ENCODE measurements at places on chromosomes 12 and 14.

DNA sequence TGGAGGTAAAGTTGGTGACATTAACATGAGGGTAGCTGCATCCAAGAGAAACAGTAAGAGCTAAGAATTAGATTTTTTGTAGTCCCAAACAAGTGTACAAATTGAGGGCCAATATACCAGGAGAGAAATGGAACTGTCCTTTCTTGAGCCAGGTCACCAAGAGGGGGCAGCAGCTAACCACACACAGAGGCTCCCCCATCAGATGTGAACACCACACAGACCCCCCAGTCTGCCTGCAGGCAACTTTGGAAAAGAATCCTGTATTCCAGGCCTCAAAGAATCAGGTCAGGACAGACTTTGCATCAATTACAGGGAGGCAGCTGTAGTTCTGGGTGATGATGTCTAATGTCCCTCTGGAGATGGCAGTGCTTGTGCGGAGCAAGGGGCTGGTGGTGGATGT, 77.9 kb downstream of the SPTB start:
- DNase-seq: no peak

- peak; percentile 72 for DNase-seq
Measured at GRCh38 chr14:24339284-24340151, at the start of gene RIPK3. TSS of gene RIPK3 (minus strand) at chr14:24339991. CDS start at chr14:24339826, 165 bp downstream.

DNA sequence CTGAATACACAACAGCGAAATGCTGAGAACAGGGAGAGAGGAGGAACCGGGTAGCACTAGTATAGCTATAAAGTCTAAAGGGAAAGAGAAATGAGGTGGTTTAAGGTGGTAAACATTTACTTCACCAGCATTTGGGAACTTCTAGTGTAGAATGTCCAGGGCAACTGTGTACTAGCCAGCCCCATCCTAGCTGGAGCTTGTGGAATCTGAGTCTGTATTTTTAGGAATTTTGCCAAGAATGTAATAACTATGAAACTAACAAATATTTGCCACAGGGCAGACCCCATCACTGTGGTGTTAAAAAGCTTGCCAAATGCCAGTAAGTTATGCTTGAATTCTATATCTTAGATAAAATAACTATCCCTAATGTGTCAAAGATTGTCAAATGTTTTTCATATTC, 398.9 kb upstream of the MIS18BP1 start:
- DNase-seq: no peak

- DNase-seq: no peak
Measured at GRCh38 chr12:124915239-124916236, 1.1 kb upstream of the UBC start.

DNA sequence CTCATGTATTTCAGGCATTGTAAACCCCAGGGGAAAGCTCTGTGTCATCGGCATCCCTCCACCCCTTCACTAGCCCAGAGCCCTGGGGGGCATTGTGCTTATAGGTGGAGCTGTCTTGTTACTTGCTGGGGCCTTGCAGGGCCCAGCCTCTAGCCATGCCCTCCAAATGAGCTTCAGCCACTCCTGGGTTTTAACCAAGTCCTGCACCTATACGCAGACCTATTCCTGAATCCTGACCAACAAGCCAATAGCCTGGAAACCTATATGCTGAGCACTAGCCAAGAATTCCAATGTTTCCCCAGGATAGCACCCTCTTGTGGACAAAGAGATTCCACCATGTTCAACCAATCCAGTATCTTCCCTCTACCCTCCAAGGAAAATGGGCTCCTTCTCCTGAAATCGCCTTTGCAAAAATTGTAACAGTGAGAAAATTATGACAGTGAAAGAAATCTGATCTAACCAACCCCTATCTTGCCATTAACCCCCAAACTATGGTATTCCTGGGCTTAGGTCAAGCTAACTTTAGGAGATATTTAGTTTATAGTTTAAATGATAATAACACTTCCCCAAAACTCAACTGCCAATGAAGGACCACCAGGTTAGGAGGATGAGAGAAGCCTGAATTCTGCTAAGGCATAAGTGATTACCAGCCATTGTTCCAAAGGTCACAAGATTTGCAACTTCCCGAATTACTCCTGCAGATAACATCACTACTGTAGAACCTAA, 55.5 kb downstream of the TTC7B start:
- DNase-seq: no peak

- no peak for DNase-seq
Measured at GRCh38 chr12:14779834-14780233, 23.4 kb downstream of the WBP11 start.

DNA sequence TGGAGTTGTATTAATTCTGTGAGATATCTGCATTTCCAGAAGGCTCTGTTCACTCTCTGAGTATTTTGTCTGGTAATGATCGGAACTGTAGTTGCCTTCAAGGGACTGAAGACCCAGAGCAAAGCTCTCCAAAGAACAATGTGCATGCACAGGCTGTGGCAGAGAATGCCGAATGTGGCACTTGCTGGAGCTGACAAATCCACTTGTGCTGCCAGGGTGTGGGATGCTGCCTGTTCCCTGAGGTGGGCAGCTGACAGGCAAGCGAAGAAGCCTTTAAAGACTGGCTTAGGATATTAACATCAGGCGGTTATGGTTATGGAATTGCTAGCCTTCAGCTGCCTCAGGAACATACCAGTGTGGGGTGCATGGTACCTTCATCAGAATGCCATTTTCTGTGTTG, 419.9 kb upstream of the ATP2B1 start:
- DNase-seq: no peak

GRCh38 chr12:92602930-92603623, 99.7 kb upstream of the PLEKHG7 start:
- no peak for DNase-seq

DNA sequence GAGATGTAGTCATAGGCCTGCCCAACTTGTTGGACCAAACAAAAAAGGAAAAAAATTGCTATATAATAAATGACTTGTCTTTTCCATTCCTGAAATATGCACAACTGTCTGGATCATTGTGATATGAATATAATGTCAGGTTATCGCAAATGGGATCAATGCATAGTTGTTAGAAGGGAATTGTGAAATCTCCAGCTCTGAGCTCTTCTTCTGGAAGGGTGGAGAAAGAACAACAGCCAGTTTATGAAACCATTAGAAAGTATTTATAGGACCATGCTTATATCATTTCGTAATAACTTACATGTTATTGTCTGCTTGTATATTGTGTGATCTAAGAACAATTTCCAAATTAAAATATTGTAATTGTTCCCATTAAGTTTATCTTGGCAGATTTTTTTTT, 35.7 kb upstream of the HIF1A start:
- DNase-seq: no peak

DNA sequence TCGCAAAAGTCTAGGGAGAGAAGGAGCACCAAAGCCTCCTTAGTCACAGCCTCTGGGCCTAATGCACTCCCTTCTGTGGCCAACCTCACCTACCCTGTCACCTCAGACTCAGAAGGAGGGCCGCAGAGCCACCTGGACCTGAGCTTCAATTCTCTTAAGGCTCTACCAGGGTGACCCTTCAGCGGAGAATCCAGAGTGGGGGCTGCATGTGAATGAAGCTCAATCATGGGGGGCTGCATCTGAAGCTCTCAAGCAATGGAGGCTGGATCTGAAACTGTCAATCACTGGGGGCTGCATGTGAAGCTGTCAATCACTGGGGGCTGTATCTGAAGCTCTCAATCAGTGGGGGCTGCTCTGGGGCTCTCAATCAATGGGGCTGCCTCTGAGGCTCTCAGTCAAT, 43.1 kb upstream of the EIF5 start:
- DNase-seq: no peak

- no peak for DNase-seq
Measured at GRCh38 chr12:102728506-102729242, 188.4 kb downstream of the PAH start.

DNA sequence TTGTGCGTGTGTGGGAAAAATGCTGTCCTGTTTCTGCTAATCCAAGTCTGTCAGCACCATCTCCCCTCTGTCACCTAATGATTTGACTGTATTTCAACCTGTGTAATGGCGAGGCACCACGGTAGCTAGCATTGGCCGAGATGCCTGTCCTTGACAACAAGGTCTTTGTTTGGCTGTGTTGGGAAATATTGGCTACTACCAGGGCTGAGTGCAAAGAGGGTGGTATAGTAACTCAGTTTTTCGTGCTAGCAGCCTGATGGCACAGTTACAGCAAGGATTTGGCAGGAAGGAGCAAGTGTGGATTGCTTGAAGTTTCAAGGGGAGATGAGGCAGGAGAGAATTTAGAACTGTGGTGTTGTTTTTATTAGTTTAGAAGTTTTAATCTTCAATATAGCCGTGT, 440.3 kb upstream of the RGS6 start:
- DNase-seq: no peak

- no peak for DNase-seq
Measured at GRCh38 chr12:120413901-120414695, 23.8 kb upstream of the COX6A1 start.

DNA sequence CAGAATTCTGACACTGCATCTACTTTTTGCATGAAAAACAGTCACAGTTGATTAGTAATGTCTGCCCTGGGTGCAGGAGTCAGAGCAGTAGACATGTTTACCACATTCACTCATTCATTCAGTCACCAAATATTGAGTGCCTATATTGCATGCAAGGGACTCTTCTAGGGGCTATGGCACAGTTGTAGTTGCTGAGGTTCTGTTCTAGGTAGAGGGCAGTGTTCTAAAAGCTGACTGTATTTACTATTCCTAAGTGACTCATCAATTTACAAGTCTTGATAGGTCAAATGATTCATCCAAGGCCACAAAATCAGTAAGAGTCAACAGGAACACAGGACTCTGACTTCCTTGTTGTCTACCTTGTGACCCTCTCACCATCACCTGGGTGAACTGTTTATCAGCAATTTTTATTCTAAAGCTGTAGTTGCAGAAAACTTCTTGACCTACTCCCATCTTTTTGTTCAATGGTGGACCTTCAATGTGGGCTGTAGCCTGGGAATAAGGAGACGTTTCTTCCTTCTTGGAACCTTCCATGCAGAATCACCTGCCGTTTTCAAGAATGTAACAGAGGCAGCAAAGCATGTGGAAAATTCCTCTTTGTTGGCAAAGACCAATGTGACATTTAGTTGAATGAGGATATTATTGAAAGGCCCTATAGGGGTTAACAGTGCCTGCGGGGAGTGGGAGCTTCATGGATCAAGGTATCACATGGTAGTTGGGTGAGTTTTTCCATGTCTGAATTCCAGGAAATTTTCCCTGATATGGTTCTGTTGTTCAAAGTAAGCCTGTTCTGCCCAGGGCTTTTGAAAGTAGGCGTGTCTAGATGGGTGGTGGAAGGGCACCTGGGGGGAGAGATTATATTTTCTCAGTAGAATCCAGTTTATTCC, 223.2 kb downstream of the KTN1 start:
- DNase-seq: no peak

GRCh38 chr14:49972131-49972671, 79.3 kb downstream of the ARF6 start:
- DNase-seq: no peak

DNA sequence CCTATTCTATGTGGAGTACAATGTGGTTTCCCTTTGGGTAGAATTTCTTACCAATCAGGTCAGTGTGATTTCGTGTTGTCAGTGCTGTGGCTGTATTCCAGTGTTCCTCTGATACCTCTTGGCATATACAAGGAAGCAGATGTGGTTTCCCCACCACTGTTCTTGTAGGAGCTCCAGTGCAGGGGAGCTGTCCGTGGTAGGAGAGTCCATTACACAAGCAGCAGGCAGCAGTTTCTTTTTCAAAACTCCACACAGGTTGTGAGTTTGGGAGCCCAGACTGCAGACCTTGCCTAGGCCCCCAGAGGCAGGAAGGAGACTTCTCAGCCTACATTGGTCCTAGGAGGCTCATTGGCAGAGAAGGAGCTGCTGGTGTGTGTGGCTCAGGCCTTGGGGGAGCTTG, 452.8 kb downstream of the AACS start:
- no peak for DNase-seq

- no peak for DNase-seq
Measured at GRCh38 chr12:75270157-75270556, 60.0 kb downstream of the CAPS2 start.
